WTC11 (cell line): ENCODE measurements at places on chromosomes 16 and 17. TPM values are rescaled to one million over a fixed set of nuclear protein-coding genes. Genes with fewer than 3 reads are reported as not detected.

- no peak overlapping the region for H3K4me3 ChIP-seq
- no peak for DNase-seq
- no peaks in the 10 kb centered on the region for H3K27me3 ChIP-seq
- peaks cover 10% of the 10 kb centered on the region for H3K36me3 ChIP-seq
- H3K4me1 ChIP-seq = peaks cover 12% of the 10 kb centered on the region
Observed at GRCh38 chr16:87431926-87432325, 39.8 kb downstream of the MAP1LC3B start.

GRCh38 chr17:7781429-7781828, 52.6 kb upstream of the KDM6B start:
- H3K27me3 ChIP-seq = peaks cover 5% of the 10 kb centered on the region; the same call in 1 of the 2 replicates
- no peak overlapping the region for H3K4me3 ChIP-seq

GRCh38 chr16:81018496-81018895, 11.5 kb downstream of the CENPN start:
- H3K4me3 ChIP-seq = no peak overlapping the region
- no peaks in the 10 kb centered on the region for H3K27me3 ChIP-seq
- no peak overlapping the region for H3K27ac ChIP-seq
- no peaks in the 10 kb centered on the region for H3K4me1 ChIP-seq
- peaks cover 86% of the 10 kb centered on the region for H3K36me3 ChIP-seq

Gene RDM1
- total RNA-seq = 4.7 to 6.4 TPM (median 5.2 TPM) in 3 replicates

Gene TSPAN10
- total RNA-seq = 1.5 to 3.0 TPM (median 2.4 TPM) in 3 replicates

Gene SOX8
- 10.2 to 12.3 TPM (median 10.9 TPM) in 3 replicates for total RNA-seq

- H3K4me3 ChIP-seq = no peak overlapping the region
- H3K36me3 ChIP-seq = no peaks in the 10 kb centered on the region
- no peak for DNase-seq
- H3K27me3 ChIP-seq = peaks cover 9% of the 10 kb centered on the region
Observed at GRCh38 chr17:34619687-34620217, 40.4 kb downstream of the TMEM132E start.

GRCh38 chr16:87684711-87685404, 80.9 kb downstream of the KLHDC4 start:
- H3K27me3 ChIP-seq = no peaks in the 10 kb centered on the region
- no peaks in the 10 kb centered on the region for H3K4me1 ChIP-seq
- H3K36me3 ChIP-seq = no peaks in the 10 kb centered on the region; the same call in 1 of the 2 replicates
- no peak for DNase-seq

- no peak for DNase-seq
- H3K27ac ChIP-seq = no peak overlapping the region
- H3K36me3 ChIP-seq = no peaks in the 10 kb centered on the region
- H3K4me1 ChIP-seq = no peaks in the 10 kb centered on the region
Observed at GRCh38 chr16:50305441-50306061, 39.2 kb downstream of the ADCY7 start.

Gene TSNAXIP1
- total RNA-seq = 0.41 to 1.7 TPM (median 0.48 TPM) in 3 replicates

GRCh38 chr17:17344507-17345293, 41.5 kb downstream of the NT5M start:
- no peaks in the 10 kb centered on the region for H3K4me1 ChIP-seq
- H3K36me3 ChIP-seq = no peaks in the 10 kb centered on the region
- DNase-seq = no peak

DNA sequence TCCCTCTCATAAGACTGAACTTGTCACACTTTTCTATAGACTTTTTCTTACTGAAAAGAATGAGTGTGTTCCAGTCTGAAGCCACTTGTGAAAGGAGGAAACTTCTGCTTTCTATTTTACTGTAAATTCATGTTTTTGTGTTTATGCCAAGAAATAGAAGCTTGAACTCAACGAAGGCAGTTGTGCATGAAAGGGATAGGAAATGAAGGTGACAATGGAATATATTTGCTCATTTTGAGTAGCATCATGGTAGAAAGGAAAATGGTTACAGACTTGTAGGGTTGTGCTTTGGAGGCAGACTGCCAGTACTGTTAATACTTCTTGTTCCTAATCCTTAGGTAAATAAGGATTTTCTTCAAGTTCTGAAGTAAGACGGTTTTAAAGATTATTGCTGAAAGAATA, 8.1 kb downstream of the CLTC start:
- no peaks in the 10 kb centered on the region for H3K27me3 ChIP-seq
- no peak overlapping the region for H3K27ac ChIP-seq
- peaks cover 16% of the 10 kb centered on the region for H3K4me1 ChIP-seq
- no peak overlapping the region for H3K4me3 ChIP-seq
- peaks cover 26% of the 10 kb centered on the region for H3K36me3 ChIP-seq

DNA sequence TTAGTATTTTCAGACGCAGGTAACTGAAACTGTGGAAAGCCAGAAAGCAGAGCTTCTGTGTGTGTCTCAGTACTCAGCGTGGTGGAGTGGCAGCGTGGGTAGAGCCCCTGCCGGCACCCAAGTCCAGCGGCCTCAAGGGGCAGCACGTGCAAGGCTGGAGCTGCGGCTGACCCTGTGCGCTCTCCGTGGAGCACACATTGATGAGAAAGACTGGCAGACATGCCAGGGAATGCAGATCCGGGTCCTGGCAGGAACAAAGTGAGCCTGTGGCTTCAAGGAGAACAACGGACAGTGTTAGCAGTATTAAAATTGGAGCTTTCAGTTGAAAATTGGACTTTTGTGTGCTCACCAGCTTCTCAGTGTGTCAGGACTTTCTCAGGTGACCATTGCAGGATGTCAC, 23.3 kb downstream of the ZC3H18 start:
- no peak overlapping the region for H3K4me3 ChIP-seq
- H3K27ac ChIP-seq = peak overlapping the region; percentile 57; the same call in 1 of the 2 replicates
- H3K36me3 ChIP-seq = peaks cover 40% of the 10 kb centered on the region

DNA sequence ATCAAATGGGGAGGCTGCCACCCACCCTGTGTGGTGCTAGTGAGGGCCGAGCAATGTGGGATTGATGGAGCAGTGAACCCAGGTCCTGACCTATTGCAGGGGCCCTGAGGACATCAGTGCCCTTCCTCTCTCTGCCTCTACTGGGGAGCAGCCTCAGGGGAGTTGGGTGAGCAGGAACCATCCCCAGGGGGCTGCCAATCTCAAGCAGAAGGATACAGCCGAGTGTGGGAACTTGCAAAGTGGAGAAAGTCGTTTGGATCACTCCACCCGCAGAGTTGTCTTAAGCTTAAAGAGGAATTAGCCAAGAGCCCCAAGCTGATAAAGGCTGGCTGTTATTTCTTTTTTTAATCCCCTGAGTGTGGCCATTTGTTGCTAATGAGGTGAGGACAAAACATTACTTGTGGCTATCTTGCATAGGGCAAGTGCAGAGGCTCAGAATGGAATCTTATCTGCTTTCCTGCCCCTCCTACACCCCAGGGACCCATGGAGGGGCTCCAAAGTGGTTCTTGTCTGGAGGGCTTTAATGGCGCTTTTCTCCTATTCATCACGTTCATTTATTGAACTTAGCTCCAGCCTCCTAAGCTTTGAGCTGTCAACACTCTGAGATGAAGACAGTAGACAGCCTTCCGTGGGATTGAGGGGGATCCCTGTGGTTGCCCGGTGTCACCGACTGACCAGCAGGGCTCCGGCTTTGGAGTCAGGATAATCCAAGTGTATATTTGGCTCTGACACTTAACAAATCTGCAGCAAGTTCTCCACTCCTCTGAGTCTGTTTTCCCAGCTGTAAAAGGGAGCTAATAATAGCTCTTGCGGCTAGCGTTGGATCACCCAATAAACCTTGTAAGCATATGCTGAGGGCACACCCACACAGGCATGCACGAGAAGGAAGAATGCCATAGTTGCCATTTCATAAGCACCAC, 45.1 kb downstream of the MYH11 start:
- H3K27ac ChIP-seq = no peak overlapping the region
- H3K4me1 ChIP-seq = peaks cover 11% of the 10 kb centered on the region; the same call in 1 of the 2 replicates
- H3K36me3 ChIP-seq = peaks cover 6% of the 10 kb centered on the region

Gene CACNG5
- 1.9 to 3.1 TPM (median 2.8 TPM) in 3 replicates for total RNA-seq

Gene ACSM2A
- 0.14 TPM in 1 of 3 replicates, not detected in the others for total RNA-seq

DNA sequence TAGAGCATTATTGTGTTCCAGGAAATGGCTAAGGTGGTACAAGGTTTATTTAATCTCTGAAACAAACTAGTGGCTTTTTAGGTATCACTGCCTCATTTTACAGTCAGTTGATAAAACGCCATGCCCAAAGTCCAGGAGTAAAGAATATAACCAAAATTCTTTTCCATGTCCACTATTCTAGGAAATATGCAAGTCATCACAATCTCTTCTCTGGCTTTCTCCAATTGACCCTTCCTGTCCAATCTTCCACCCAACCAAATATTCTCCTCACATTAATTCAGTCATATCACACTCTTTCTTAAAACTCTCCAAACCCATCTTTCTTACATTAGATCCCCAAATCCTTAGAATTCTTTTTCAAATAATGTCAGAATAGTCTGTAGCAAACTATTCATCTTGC, 1110.0 kb upstream of the CDH8 start:
- no peak overlapping the region for H3K27ac ChIP-seq
- H3K4me3 ChIP-seq = no peak overlapping the region
- no peak for DNase-seq
- no peaks in the 10 kb centered on the region for H3K27me3 ChIP-seq
- H3K36me3 ChIP-seq = no peaks in the 10 kb centered on the region
- H3K4me1 ChIP-seq = no peaks in the 10 kb centered on the region

- no peak for DNase-seq
- H3K4me3 ChIP-seq = no peak overlapping the region
- peaks cover 68% of the 10 kb centered on the region for H3K4me1 ChIP-seq
Observed at GRCh38 chr17:20184977-20185619, 175.9 kb downstream of the SPECC1 start.

Gene TMIGD1
- not detected in 3 replicates for total RNA-seq

DNA sequence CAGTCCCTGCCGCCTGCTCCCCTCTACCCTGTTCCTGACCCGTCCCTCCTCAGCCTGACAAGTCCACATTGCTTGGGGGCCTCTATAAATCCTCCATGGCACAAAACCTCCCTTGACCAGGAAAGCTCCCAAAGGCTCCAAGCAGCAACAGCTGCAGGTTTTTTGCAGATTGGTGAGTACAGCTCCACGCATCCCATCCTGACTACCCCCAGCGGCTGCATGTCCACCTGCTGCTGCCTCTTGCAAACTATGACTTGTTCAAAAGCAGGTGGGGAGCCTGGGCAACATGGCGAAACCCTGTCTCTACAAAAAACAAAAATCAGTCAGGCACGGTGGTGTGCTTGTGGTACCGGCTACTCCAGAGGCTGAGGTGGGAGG, 122.8 kb downstream of the ANKRD11 start:
- DNase-seq = no peak
- no peak overlapping the region for H3K4me3 ChIP-seq
- H3K27me3 ChIP-seq = no peaks in the 10 kb centered on the region
- H3K4me1 ChIP-seq = peaks cover 72% of the 10 kb centered on the region
- H3K27ac ChIP-seq = peak overlapping the region; percentile 86

- H3K36me3 ChIP-seq = peaks cover 4% of the 10 kb centered on the region; the same call in 1 of the 2 replicates
- no peak overlapping the region for H3K4me3 ChIP-seq
- no peak overlapping the region for H3K27ac ChIP-seq
- peak; percentile 31 for DNase-seq
Observed at GRCh38 chr16:17166095-17166494, 304.7 kb downstream of the XYLT1 start.

Gene WFIKKN1
- total RNA-seq = 12.3 to 18.6 TPM (median 17.3 TPM) in 3 replicates

GRCh38 chr16:79001156-79001967, 599.2 kb downstream of the MAF start:
- H3K27me3 ChIP-seq = peaks cover 23% of the 10 kb centered on the region
- H3K27ac ChIP-seq = no peak overlapping the region
- H3K4me1 ChIP-seq = peaks cover 20% of the 10 kb centered on the region
- peak; percentile 38 for DNase-seq
- H3K36me3 ChIP-seq = no peaks in the 10 kb centered on the region

DNA sequence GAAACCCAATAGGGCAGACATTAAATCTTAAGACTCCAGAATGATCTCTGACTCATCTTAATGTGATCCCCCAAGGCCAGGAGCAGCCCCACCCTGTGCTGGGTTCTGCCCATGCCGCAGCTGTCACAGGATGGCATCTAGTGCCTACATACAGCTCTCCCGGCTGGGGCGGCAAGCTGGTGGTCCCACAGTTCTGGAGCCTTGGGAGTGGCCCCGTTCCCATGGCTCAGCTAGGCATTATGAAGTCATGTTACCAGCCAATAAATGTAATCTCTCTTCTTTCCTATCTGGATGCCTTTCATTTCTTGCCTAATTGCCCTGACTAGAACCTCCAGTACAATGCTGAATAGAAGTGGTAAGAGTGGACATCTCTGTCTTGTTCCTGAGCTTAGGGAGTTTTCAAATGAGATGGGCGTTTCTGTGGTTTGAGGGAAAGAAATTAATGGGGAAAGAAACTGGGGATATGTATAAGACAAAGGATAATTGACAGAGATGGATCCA, 95.7 kb upstream of the DNAH17 start:
- no peak for DNase-seq
- no peaks in the 10 kb centered on the region; the same call in 1 of the 2 replicates for H3K27me3 ChIP-seq
- no peak overlapping the region for H3K4me3 ChIP-seq
- no peaks in the 10 kb centered on the region for H3K4me1 ChIP-seq
- H3K27ac ChIP-seq = no peak overlapping the region
- peaks cover 8% of the 10 kb centered on the region; the same call in 1 of the 2 replicates for H3K36me3 ChIP-seq

GRCh38 chr16:23245268-23245667, 56.8 kb upstream of the SCNN1B start:
- H3K4me3 ChIP-seq = no peak overlapping the region
- no peak overlapping the region for H3K27ac ChIP-seq
- peaks cover 9% of the 10 kb centered on the region for H3K27me3 ChIP-seq
- no peaks in the 10 kb centered on the region for H3K4me1 ChIP-seq

DNA sequence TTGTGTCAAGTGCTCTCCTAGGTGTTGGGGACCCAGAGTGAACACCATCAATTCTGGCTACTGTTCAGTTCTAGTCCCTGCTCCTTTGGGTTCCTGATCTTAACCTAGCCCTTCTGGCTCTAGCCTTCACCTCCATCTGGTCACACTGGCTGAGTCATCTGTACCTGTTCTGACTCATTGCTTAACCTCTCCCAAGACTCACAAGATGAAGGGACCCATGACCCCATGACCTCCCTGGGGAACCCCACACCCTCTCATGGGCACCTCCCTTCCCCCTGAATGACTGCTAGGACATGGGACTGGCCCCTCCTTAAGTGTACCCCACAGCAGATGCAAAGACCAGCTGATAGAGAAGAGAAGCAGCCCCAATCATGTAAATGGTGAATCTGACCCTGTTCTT, 345.8 kb upstream of the CDH5 start:
- H3K4me1 ChIP-seq = peaks cover 3% of the 10 kb centered on the region; the same call in 1 of the 2 replicates
- no peaks in the 10 kb centered on the region; the same call in none of the 2 replicates for H3K27me3 ChIP-seq
- DNase-seq = no peak
- no peak overlapping the region for H3K4me3 ChIP-seq

- H3K4me3 ChIP-seq = no peak overlapping the region
- H3K27me3 ChIP-seq = no peaks in the 10 kb centered on the region
- peaks cover 20% of the 10 kb centered on the region for H3K4me1 ChIP-seq
- H3K27ac ChIP-seq = no peak overlapping the region
Observed at GRCh38 chr17:19939993-19940721, 37.5 kb downstream of the AKAP10 start.

DNA sequence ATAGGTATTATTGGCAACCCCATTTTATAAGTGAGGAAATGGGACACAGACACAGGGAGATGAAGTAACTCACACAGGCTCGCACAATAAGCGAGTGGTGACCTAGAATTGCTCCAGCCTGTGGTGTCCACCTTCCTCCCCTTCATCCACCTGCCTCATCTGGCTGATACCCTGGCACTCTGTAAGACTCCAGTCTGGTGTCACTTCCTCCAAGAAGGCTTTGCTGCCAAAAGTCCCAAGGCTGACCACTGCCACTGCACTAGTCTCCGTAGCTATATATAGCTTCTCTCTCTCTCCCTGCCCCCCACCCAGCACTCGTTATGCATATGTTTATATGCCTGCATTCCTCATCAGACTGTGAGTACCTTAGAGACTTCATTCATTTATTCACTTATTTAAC, 66.1 kb upstream of the SREBF1 start:
- H3K4me1 ChIP-seq = peaks cover 20% of the 10 kb centered on the region
- DNase-seq = no peak
- no peaks in the 10 kb centered on the region for H3K27me3 ChIP-seq
- H3K27ac ChIP-seq = no peak overlapping the region

- no peak for DNase-seq
- H3K27ac ChIP-seq = no peak overlapping the region
- no peaks in the 10 kb centered on the region for H3K4me1 ChIP-seq
- no peaks in the 10 kb centered on the region for H3K27me3 ChIP-seq
Observed at GRCh38 chr16:14384745-14385144, 245.3 kb downstream of the PARN start.
